ENCODE measurements at places on chromosomes 3 and 15.

DNA sequence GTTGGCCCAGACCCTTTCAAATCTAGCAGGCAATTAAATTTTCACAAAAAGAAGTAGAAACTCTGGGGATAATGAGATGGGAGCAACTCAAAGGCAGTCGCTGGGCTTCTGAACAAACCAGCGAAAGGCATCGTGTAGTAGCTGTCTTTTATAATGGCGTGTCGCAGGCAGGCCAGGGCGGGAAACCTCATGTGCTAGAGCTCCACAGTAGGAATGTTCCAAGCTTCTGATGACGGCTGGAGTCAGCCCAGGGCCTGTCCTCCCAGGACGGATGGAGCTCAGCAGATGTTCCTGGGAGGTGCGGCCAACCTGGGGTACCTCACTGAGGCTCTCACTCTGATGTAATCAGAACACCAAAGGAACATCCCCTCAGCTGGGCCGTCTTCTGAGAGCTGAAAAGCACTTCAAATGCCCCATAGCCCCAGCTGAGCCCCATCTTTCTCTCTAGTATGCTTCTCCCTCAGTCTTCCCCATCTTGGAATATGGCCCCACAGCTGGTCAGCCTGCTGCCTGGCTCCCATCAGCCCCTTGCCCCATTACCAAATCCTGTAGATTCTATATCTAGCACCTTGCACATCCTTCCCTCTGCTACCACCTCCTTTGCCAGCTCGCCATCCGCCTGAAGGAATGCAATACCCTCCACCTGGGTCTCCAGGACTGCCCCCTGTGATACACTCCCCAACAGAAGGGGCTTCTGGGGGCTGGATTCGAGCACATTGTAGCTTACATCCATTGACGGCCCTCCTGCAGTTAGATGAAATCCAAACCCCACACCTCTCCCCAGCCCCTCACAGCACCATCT, 54.9 kb upstream of the ATP2B2 start:
- DNase-seq, result no peak

GRCh38 chr3:57974796-57975388, 33.3 kb upstream of the FLNB start:
- peak; percentile 95 for DNase-seq

GRCh38 chr3:112413074-112413473, 80.1 kb downstream of the CD200 start:
- DNase-seq, result no peak

GRCh38 chr3:33645060-33645647, 72.9 kb downstream of the CLASP2 start:
- peak; percentile 38 for DNase-seq

DNA sequence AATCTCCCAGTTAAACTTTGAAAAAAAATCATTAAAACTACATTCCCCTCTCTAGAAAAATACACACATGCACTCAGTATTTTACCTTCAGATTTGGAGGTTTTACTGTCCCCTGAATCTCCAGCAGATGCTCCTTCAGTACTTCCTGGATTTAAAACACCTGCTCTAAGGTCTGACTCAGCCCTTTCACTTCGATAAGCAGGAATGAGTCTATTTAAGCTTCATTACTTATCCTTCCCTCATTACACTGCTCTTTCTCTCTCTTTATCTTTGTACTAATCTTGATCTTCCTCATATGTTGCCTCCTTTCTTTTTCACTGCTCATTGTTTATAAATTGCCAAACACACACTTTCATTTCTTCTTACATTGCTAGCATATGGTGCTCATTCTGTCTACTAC, 443.9 kb downstream of the DIPK2A start:
- DNase-seq, result no peak

DNA sequence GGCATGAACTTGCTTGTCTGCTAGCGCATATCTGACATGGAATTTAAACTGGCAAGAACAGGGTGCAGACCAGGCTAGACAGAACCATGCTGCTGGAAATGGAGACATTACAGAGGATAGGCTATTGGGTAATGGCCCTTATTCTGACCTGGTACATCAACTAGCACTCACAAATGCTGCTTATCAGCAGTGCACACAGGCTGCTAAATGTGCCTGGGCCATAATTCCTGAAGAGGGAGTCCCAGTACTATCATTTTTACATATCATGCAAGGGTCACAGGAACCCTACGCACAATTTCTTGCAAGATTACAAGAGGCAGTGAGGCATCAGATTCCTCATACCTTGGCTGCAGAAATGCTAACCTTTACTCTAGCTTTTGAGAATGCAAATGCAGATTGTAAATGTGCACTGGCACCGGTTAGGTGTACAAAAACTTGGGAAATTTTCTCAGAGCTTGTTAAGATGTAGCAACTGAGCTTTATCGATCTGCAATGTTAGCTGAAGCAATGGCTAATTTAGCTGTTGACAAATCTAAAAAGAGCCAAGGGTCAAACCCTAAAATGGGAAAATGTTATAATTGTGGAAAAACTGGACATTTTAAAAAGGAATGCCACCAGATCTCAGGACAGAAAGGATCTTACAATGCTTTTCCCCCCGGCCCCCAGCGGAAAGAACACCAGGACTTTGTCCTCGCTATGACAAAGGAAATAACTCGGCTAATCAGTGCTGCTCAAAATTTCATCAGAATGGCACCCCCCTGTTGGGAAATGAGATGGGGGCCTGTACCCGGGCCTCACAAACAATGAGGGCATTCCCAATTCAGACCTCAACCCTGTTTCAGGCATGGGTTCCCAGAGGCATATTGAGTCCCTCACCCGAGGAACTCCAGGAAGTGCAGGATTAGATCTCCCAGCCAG, 21.1 kb downstream of the CCRL2 start:
- no peak for DNase-seq

- DNase-seq, result no peak
Observed at GRCh38 chr15:82174471-82175235, 87.9 kb downstream of the EFL1 start.

DNA sequence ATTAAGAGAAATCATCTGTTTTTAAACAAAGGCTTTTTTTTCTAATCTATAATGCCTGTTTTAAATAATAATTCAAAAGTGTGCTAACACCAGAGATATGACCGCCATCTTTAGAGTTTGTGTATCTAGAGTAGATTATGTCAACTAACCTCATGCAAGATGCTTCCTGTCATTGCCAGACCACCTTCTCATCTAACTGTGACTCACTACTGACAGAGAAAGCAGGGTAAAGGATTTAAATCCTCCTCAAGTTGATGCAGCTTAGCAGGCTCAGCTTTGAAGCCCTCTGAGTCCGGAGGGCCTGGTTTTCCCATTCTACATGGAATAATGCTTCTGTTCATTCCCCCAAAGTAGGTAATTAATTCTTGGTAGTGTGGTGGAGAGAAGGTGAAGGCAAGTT, 108.5 kb downstream of the ECT2 start:
- DNase-seq, result peak; percentile 6

DNA sequence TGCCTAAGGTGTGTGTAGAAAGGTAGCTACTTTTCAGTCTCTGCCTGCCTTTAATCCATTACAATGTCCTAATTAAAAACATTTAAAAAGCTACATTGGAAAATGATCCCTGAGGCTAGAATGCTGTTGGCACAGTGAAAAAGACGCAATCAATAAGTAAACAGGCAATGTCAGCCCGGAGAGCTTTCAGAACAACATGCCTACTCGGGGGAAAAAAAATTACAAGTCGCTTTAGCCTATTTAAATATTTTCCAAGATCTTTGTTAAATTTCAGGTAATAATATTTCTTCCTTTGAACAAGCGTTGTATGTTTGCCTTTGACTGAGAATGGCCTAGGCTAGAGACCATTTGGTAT, 46.6 kb upstream of the CD47 start:
- DNase-seq, result no peak

GRCh38 chr3:184696697-184697096, 15.2 kb downstream of the MAGEF1 start:
- DNase-seq, result no peak

DNA sequence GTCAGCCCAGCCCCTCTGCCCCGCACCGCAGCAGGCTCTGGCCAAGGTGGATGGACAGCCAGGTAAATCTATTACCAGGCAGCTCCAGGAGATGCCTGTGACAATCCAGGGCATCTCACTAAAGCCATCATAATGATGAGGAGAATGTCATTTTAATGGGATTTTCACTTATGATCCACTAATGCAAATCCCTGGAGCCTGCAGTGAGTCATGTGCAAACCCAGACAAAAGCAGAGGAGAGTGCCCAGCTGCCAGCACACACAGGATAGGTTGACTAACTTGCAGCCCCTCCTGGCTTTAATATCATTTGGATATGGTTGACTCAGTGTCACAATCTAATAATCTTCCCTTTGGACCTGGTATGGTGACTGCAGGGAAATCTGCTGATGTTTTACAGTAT, 206.9 kb upstream of the TRIM42 start:
- DNase-seq, result peak; percentile 70

GRCh38 chr15:88918738-88919137, 5.6 kb upstream of the MFGE8 start:
- peak; percentile 99 for DNase-seq

DNA sequence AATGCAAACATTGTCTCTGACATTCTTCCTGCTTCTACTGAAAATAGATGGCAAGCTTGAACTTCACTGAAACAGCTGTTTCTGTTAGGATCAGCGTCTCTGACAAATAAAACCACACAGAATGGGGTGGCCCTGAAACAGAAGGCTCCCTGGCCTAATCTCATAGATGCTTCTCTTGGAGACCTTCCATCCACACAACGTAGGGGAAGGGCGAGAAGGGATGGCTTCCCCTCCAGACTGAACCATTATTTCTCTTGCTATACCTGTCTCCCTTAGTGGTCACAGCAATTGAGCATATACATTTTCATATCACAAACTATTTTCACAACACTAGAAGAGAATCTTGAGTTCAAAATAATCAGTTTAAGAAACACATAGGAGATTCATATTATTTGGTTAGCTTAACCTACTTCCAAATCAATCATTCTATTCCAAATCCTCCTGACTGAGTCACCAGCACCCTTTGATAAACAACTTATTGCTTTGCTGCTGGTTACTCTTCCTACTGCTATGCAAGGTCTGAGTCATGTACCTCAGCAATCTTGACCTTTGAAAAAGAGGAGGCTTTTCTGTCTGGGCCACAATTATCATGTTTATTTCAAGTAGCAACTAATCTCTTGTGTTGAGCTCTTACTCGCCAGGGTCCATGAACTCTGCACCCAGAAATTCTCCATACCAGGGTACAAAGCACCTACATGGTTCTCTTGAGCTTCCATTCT, 45.5 kb downstream of the CBLB start:
- peak; percentile 97 for DNase-seq

DNA sequence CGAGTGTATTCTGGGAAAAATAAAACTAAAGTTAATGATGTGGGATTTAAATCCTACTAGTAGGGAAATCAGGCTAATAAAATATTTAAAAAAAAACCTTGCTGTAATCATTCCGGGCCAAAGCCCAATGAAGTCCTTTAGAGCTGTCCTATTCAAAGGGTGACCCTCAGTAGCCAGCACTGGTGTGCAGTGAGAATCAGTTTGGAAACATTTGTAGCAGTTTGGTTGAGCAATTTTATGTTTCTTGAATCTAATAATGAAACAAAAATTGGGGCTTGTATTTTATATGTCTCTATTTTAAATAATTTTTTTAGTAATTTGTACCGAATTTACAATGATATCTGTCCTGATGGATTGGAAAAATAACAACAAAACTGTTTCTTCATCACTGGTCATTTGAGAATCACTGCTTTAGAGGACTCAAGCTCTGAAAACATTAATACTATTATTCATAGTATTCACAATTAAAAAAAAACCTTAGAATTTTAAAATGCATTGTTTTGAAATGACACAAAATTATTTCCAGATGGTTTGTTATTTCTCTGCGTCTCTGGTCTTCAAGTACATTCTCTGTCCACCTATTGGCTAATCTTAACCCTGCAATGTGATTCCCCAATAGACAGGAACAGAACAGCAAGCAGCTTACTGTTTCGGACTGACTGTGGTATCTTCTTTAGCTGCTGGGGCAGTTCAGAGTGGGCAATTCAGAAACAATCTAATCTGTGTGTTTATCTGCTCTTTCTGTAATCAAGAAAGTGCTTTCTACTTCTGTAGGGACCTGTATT, 71.2 kb downstream of the OTOL1 start:
- DNase-seq, result peak; percentile 95

- no peak for DNase-seq
Observed at GRCh38 chr15:42011074-42011473, 9.8 kb downstream of the PLA2G4E start.

DNA sequence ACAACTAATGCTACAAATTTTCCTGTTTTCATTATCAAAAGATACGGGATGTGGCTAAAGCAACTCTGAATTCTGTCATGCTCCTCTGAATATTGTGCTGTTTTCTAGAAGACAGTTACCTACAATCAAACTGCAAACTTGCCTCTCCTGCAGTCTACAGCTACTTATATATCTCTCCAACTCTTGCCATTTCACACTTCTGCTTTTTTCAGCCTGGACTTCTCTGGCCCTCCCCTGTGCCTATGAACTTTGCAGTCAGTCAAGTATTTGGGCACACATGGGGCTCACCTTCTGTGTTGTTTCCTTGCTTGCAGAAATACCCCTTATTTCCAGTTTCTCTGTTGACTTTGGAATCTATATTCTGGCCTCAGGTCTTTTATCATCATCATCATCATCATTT, 575.6 kb downstream of the GRM7 start:
- no peak for DNase-seq

DNA sequence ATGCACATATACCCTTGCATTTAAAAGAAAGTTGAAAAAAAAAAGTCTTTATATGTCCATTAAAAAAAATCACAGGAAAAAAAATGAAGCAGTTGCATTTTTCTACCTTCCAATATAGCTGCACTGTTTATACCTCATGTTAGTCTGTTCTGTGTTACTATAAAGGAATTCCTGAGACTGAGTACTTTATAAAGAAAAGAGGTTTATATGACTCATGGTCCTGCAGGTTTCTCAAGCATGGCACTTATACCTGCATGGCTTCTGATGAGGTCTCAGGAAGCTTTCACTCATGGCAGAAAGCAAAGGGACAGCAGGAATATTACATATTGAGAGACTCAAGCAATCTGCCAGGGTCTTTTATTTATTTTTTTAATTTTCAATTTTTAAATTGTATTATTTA, 277.2 kb upstream of the BCHE start:
- DNase-seq, result no peak

GRCh38 chr3:49294343-49294742, 17.3 kb upstream of the C3orf62 start:
- no peak for DNase-seq

GRCh38 chr3:53218131-53218530, 37.7 kb downstream of the TKT start:
- DNase-seq, result no peak
